ENCODE measurements at places on chromosomes 6 and 20.

DNA sequence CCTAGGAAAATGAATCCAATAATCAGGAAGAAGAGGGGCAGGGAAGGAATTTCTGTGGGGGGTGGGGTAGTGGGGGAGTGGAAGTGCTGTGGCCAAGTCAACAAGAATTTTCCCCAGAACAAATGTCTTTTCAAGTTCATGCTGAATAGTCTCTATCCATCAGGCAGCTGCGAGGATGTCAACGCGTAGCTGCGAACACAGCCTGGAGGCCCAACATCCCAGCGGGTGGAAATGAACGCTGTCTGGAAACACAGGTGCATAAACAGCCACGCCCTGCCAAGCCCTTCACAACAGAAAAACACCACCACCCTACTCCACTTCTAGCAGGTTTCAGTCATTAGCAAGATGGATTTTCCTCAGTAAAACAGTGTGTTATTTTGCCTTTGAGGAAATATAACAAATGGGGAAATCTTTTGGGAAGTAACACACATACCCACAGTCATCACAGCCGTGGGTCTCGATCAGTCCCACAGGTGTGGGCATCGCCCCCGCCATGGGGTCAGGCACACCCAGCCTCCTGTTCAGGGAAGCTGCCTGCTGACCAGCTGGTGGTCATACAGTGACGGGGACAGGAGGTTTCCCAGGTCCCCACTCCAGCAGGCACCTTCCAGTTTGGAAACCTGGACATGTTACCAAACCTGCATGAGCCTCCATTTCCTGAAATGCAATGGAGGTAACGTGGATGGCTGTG lies 112.1 kb upstream of the THBS2 start:
- no peak for DNase-seq

GRCh38 chr6:44058617-44059358 lies 68.5 kb downstream of the MRPL14 start:
- DNase-seq = peak; percentile 95

- no peak for DNase-seq
These were observed 43.4 kb downstream of the TNFAIP3 start for GRCh38 chr6:137910424-137910834.

GRCh38 chr6:3315841-3316240 lies 57.1 kb downstream of the PSMG4 start:
- no peak for DNase-seq

All from HTR-8/SVneo (cell line).